ENCODE measurements at places on chromosomes 16 and 17.

GRCh38 chr16:52526116-52526828 lies 20.7 kb downstream of the TOX3 start:
- DNase-seq = no peak

GRCh38 chr17:75998327-75998795 lies 2.3 kb upstream of the CDK3 start:
- DNase-seq = no peak

DNA sequence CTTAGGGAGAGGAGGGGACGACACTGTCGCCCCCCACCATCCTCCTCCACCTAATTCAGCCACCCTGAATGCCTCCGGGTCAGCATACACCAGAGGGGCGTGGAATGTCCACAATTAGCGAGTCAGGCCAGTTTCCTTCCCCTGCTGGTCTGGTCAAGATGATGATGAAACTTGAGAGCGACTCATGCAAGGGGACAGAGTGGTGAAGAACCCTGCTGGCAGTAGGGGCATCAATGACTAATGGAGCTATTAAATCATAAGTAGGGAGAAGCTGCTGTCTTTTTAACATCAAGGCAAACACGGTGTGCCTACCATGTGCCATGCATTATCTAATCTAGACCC lies 7.2 kb downstream of the SPACA3 start:
- DNase-seq = no peak

GRCh38 chr16:316741-317464 lies 33.9 kb downstream of the PDIA2 start:
- no peak for DNase-seq

DNA sequence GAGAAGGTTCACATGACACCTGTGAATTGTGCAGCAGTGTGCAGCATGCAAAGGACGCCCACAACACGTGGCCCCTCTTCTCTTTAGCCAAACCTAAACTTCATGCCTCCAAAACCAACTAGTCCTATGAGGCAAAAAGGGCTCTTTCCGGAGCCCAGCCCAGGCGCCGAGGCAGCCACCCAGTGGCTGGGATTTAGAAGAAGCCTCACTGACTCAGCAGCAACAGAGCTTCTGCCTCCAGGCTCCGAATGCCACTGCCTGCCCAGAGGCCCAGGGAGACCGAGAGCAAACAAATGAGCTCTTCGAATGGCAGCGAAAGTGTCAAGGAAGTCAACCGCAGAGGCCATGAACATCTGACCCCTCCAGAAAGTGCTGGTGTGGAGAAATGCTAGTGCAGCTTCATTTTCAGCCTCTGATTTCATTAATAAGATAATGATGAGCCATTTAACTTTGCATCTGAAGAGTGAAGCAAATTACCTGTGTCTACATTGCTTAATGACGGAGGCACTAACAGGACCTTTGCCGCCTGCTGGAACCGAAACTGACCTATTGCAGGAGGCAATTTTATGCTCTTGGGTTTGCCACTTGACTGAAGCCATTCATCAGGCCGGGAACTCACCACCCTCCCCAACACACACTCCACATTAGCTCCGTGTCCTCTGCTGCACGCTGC lies 157.7 kb upstream of the RPL38 start:
- no peak for DNase-seq

GRCh38 chr16:3566990-3567389 lies 10.2 kb downstream of the NLRC3 start:
- no peak for DNase-seq

GRCh38 chr17:35856603-35857002 lies 12.1 kb downstream of the HEATR9 start:
- no peak for DNase-seq

GRCh38 chr16:68368301-68368888 lies 57.6 kb downstream of the PRMT7 start:
- DNase-seq = no peak

DNA sequence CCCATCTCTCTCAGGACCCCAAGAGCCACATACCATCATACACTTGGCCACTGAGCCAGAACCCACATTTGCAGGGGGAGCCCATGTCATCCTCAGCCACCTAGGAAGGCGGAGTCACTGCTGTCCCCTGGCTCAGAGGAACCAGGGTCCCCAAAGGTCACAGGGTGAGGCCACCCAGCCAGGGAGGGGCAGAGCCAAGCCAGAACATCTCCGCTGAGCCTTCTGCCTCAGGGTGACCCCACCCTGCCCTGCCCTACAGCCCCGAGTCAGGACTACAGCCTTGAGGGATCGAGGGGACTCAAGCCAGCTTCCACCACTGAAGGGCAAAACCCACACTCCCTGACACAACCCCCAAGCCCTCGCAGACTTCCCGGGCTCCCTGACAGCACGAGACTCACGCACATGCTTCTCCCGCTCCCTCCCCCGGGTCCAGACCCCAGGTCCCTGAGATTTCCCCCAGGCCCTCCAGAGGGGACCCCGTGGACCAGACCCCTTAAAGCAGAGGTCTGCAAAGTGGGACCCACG lies 17.4 kb downstream of the PIEZO1 start:
- no peak for DNase-seq

GRCh38 chr17:55852734-55853133 lies 101.9 kb downstream of the PCTP start:
- DNase-seq = no peak

- no peak for DNase-seq
Observed at GRCh38 chr16:65666132-65666941, 544.5 kb upstream of the CDH11 start.

- no peak for DNase-seq
Observed at GRCh38 chr17:550463-551180, 164.0 kb downstream of the VPS53 start.

- no peak for DNase-seq
Observed at GRCh38 chr17:68592682-68593641, 8.2 kb downstream of the FAM20A start.

DNA sequence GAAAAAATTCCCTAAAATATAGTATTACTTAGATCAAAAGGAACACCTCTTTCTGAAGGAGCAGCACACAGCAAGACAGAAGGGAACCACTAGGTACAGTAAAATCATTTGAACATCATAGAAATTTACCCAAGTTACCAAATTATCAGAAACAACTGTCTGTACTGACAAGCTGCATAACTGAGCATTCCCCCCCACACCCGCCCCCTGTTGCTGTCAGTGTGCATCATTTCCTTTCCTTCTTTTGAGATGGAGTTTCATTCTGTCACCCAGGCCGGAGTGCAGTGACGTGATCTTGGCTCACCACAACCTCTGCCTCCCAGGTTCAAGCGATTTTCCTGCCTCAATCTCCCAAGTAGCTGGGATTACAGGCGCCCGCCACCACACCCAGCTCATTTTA lies 120.7 kb downstream of the TRIM37 start:
- DNase-seq = no peak

DNA sequence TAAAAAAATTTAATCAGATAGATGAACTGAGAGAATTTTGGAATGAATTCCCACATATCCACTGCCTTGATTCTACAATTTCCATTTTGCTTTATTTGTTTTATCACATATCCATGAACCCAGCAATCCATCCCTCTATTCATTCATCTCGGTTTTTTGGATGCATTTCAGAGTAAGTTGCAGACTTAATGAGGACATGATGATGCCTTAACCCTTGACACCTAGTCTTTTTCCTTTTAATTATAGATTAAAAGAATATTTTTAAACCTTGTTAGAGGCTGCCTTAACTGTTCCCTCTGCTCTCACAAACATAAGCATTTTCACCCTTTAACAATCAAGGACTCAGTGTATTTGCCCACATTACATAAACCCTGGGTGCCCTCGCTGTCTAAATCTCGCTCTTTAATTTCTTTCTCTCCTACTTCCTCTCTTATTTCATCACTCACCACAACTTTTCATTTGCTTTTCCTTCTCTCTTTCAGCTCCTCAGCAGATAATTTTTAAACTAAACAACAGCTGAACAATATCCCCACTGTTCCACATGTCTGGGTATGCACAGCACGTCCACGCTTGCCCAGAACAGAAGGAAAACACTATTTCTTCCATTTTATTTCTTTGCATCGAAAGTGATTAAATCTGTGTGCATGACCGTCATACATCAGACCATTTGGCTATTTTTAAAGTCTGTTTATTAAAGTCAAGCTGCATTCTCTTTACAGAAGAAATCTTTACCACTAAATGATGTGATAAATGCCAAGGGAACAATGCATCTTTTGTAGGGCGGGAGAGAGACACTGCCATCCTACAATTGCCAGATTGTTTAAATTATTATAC lies 39.9 kb downstream of the IQCK start:
- no peak for DNase-seq

Measured in activated CD4-positive, CD25-positive, alpha-beta regulatory T cell treated with anti-CD3 and anti-CD28 coated beads, Interleukin-2, amount 50 U/mL, for 16 hours (primary cell).